Activated effector memory CD4-positive, alpha-beta T cell treated with anti-CD3 and anti-CD28 coated beads, Interleukin-2, amount 50 U/mL, for 16 hours (primary cell): ENCODE measurements at places on chromosomes 12 and 14.

- no peak for DNase-seq
These were observed 1231.7 kb upstream of the TMEM132C start for GRCh38 chr12:127035011-127035879.

GRCh38 chr12:51174501-51174900, 1.6 kb upstream of the TFCP2 start:
- DNase-seq, result no peak

- no peak for DNase-seq
These were observed 98.9 kb downstream of the CHST11 start for GRCh38 chr12:104555648-104556047.

DNA sequence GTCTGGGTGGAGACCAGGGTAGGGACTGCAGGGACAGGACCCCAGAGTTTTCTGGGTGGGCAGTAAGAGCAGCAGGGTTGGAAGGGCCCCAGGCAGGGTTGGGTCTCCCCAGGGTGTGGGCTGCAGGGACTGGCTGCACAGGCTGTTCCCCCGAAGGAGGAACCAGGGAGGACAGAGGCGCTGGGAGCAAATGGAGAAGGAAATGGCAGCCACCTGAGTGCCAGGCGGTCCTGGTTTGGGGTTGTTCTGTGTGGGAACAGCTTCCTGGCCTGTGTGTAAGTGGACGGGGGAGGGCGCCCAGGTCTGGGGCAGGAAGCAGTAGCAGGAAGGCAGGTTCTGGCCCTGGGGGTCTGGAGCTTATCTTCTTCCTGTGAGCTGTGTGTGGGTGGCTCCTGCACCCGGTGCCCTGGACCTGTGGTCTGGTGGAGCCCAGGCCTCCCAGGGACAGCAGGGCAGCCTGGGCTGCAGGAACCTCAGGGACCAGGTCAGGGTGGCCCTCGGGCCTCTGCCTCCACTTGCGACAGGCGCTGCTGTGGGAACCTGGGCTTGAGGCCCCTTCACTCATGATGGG, 372.8 kb downstream of the TMEM121 start:
- no peak for DNase-seq

DNA sequence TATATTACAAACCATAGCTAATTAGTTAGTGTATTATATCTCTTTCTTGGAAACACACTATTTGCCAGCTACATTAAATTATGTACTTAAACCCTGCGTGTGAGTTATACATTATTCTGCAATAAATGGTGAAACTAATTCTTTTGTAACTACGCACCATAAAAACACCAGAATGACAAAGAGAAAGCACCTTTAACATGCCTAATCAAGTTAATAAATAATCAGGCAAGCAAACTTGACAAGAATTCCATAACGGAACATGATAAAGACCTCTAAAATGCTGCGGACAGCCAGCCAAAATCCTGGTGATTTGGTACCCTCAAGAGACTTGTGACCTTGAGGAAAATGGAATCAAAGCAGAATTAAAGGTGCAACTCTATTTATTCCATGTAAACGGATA, 375.3 kb upstream of the KITLG start:
- no peak for DNase-seq

DNA sequence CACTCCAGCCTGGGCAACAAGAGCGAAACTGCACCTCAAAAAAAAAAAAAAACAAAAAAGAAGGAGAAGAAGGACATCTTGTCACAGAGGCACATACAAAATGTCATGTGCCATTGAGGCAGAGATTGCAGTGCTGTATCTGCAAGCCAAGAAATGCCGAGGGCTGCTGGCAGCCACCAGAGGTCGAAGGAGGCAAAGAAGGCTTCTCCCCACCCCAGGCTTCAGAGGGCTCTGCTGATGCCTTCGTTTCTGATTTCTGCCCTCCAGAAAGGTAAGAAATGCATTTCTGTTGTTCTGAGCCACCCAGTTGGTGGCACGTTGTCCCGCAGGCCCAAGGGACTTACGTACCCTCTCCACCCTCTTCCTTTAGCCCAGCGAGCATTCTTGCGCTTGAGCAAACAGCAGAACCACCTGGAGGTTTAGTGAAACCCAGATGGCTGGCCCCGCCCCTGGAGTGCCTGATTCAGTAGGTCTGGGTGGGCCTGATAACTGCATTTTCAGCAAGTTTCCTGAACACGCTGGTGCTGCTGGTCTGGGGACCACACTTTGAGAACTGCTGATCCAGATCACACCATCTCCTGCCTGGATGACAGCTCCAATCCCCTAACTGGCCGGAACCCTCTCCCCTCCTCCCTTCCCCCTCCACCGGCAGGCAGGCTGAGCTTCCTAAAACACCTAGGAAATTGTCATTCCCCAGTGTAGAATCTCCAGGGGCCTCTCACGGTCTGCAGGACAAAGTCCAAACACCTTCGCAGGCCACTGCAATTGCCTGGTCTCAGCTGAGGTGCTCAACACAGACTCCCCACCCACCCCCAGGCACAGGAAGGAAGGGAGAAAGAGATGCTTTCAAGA, 21.1 kb upstream of the SCARB1 start:
- DNase-seq, result no peak
